Suprapubic skin (tissue), 4 donors: ENCODE measurements at places on chromosomes 12 and 14.

GRCh38 chr12:6825398-6826124 is 2.6 kb upstream of the P3H3 start:
- no peak overlapping the region for H3K27ac ChIP-seq
- no peaks in the 10 kb centered on the region for H3K36me3 ChIP-seq
- H3K4me3 ChIP-seq, result no peak overlapping the region
- DNase-seq, result peak; percentile 92
- H3K27me3 ChIP-seq, result peaks cover 42% of the 10 kb centered on the region

DNA sequence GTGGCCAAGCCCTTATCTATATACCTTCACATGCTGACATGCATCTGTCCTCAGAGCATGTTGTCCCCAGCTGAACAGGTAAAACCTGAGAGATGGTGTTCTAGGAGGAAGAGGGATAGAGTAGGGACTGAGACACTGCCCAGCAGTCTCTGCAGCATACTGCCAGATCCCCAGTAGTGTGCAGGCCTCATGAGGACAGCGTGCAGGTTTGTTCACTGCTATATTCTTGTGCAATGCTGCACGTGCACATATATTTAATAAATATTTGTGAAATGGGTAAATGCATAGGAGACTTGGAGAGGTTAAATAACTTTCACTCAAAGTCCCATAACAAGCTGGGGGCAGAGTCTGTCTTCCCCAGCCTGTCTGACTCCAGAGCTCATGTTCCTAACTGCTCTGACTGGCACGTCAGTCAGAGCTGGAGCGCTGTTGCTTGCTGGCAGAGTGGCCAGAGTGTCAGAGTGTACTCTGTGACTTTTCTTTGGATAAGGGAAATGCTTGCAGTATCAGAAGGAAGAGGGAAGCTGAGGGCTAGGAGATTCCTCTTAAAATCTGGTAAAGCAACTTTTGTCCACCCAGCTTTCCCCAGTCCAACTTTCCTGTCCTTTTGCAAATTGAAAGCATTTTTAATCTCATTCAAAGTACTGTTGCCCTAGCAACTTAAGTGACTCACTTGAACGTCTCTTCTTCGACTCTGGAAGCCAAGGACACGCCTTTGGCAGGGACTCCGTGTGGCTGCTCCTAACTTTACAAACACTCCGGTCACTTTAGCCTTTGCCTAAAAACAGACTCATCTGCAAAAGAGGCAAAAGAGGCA is 14.9 kb upstream of the POLR3B start:
- peak overlapping the region; percentile 79 for H3K27ac ChIP-seq
- no peaks in the 10 kb centered on the region for H3K27me3 ChIP-seq
- peaks cover 35% of the 10 kb centered on the region for H3K4me1 ChIP-seq

DNA sequence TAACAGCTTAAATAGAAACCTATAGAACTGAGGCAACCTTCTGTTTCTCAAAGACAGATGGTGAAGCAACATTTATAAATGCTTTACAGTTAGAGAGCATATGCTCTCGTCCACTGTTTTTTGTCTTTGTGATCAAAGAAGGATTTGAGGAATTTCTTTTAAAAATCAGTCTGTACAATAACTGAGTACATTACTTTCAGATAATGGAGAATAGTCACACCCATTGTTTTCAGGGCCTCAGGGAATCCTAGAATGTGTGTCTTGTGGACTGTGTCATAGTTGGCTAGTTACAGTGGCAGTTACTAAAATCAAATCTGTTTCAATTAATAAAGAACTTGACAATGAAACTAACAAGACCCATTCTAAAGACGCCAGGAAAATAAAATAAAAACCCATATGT is 107.9 kb downstream of the PRKCH start:
- no peak overlapping the region for H3K27ac ChIP-seq
- DNase-seq, result no peak
- H3K36me3 ChIP-seq, result no peaks in the 10 kb centered on the region
- H3K4me3 ChIP-seq, result no peak overlapping the region
- no peaks in the 10 kb centered on the region for H3K27me3 ChIP-seq

GRCh38 chr12:104733717-104734175 is 224.3 kb downstream of the SLC41A2 start:
- no peak overlapping the region for H3K4me3 ChIP-seq
- peaks cover 52% of the 10 kb centered on the region for H3K4me1 ChIP-seq
- no peak for DNase-seq
- H3K27me3 ChIP-seq, result no peaks in the 10 kb centered on the region
- no peak overlapping the region for H3K27ac ChIP-seq

DNA sequence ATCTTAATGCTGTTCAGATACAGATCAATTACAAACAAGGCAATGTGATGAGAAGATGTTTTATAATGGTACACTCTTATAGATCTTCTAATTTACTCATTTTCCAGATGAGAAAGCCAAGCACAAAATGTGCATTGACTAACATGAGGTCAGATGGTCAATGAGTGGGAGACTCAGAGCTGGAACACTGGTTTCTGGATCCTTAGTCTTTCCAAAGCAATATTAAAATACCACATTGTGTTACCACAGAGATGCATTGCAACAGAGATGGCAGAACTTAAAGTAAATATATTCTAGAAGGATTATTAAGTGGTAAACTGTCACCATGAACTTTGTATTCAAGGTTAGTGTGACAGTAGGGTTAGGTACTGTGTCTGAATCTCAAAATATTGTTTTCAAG is 113.6 kb downstream of the SLC15A5 start:
- no peaks in the 10 kb centered on the region for H3K36me3 ChIP-seq
- H3K4me1 ChIP-seq, result no peaks in the 10 kb centered on the region
- DNase-seq, result no peak
- H3K27me3 ChIP-seq, result no peaks in the 10 kb centered on the region
- no peak overlapping the region for H3K4me3 ChIP-seq
- H3K27ac ChIP-seq, result no peak overlapping the region

- DNase-seq, result no peak
- no peaks in the 10 kb centered on the region for H3K27me3 ChIP-seq
- H3K4me3 ChIP-seq, result no peak overlapping the region
- no peaks in the 10 kb centered on the region for H3K4me1 ChIP-seq
Observed at GRCh38 chr14:84351646-84352045, 1178.3 kb upstream of the FLRT2 start.
